Globus pallidus (tissue), 1 donor: ENCODE measurements at places on chromosomes 7 and 10.

GRCh38 chr10:99612167-99612831 lies 7.9 kb downstream of the SLC25A28 start:
- peak; percentile 46 for DNase-seq

- DNase-seq: no peak
Measured at GRCh38 chr10:19245889-19246752, 197.5 kb downstream of the MALRD1 start.

DNA sequence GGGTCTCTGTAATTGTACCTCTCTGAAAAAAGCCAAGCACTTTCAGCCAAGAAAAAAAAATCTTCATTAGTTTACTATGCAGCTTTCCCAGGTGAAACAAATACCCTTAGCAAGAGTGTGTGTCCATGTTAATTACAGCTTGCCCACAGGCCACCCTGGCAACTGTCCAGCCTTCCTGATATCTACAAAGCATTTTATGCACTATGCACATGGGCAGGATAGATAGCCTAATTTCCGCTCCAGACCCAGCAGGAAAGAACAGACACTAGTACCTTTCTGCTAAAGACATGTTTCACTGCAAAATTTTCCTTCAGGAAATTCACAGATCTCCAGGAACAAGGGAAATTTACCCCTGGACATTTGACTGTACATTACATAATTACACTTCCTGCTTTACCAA lies 24.4 kb downstream of the CACNA2D1 start:
- no peak for DNase-seq

DNA sequence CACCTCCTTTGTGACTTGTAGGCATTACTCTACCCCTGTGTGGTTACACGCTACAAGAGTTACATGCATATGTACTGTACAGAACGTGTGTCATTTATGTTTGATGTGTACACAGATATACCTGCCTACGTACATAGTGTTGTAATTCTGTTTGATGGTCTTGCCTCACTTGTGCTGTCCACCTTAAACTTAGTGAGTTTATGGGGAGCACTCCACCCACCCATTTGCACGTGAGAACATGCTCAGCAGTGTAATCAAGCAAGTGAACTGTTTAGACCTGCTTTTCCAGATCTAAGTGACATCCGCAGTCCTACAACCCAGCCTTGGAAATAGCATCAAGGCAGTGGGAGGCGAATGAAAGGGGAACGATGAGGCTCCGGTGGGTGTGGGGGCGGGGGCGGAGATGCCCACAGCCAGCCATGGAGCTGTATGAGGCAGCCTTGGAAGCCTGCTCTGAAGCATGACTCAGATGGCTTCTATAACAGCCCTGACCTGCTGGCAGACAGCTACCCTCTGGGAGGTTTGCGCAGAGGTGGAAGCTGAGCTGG lies 52.1 kb downstream of the SUFU start:
- DNase-seq: no peak

DNA sequence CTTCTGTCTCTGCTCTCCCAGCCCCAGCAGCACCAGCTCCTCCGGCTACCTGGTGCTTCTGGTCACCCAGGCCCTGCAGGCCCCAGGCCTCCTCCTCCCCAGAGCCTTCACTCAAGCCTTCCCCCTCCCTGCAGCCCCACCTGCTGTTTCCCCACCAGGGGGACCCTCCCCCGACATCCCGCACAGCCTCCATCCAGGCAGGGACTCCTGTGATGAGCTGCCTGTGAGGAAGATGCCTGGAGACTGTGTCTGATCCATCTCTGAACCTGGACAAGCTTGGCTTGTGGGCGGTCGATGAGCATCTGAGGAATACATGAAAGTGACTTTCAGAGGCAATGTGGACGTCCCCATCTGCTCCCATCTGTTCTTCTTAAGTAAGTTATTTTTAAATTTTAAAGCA lies 45.0 kb downstream of the RAMP3 start:
- no peak for DNase-seq

DNA sequence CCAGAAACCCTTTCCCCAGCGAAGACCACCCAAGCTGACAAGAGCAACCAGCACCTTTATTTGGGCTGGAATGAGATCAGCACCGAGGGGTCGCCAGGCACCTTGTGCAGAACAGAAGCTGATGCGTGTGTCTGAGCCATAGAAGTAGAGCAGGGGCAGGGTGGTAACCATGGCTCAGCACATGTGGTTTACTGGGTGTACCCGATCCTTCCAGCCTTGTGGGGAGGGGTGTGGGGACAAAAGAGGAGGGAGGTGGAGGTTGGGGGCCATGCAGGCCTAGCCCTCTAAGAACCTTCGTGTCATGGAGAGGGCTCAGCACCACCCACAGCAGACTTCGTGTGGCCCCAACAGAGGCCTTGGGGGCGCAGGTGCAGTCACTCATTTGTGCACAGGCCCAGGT lies 84.0 kb upstream of the GTF2I start:
- DNase-seq: no peak

- DNase-seq: no peak
Measured at GRCh38 chr7:97601931-97602457, 129.9 kb upstream of the TAC1 start.

DNA sequence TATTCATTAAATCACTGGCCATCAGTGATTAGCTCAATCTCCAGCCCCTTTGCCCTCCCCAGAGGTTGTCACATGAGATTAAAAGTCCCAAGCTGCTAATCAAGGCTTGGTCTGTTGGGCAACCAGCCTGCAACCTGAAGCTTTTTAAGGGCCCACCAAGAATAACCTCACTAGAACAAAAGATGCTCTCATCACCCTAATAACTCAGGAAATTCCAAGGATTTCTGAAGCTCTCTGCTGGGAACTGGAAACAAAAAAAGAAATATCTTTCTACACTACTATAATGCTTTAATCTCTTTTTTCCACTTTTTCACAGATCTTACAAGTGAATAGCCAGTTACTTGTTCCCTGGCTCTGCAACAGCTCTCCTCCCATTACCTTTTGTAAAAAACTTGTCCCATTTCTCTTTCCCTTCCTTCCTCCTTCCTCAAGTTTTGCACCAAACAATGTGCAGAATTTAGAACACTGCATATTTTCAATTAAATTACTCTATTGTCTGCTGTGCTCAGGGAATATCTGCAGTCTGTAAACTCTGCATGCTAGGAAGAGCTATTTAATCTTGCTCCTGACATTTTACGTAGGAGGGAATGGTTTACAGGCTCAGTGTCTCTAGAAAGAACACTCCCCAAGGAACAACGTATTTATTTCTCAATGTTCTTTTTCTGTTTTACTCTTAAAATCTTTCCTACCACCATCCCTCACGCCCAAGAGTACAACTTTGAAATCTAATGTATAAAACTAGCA lies 169.1 kb downstream of the IMMP2L start:
- DNase-seq: no peak

- peak; percentile 36 for DNase-seq
Measured at GRCh38 chr7:137606061-137606674, 240.6 kb downstream of the DGKI start.

DNA sequence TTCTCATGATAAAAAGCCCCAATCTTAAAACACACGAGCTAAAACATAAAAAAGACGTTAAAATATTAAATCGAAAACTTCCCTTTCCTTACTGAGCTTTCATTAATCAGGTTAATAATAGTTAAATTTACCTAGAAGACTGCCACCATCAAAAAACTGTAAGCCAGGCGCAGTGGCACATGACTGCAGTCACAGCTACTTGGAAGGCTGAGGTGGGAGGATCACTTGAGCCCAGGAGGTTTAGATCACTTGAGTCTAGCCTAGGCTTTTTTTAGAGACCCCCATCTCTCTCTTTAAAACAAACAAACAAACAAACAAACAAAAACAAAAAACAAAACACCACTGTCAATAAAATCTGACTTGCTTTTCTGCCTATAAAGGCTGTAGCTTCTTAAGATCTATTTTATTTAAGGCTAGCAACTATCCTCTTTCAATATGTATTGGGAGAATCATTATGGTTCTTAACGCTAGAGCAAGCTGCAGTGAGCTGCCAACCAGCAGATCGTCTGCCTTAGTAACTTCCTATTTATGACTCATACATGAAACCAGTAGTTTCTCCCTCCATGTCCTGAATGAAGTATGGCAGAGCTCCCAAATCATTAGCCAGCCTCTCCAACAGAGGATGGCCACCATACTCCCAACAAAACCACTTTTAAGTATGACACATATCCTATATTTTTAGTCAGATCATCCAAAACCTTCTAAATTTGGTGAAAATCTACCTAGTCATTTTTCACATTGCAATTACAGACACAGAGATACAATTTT lies 163.7 kb downstream of the SRPK2 start:
- DNase-seq: no peak

- no peak for DNase-seq
Measured at GRCh38 chr7:146606628-146607027, 490.0 kb downstream of the CNTNAP2 start.

- DNase-seq: no peak
Measured at GRCh38 chr7:125467996-125468854, 538.6 kb upstream of the POT1 start.

- DNase-seq: no peak
Measured at GRCh38 chr7:134434701-134435100, 24.2 kb downstream of the AKR1B1 start.

GRCh38 chr10:96509017-96509641 lies 4.6 kb downstream of the TLL2 start:
- no peak for DNase-seq

- DNase-seq: no peak
Measured at GRCh38 chr7:294440-295154, 4.6 kb downstream of the FOXL3 start.

- no peak for DNase-seq
Measured at GRCh38 chr10:127040756-127041155, 135.5 kb downstream of the DOCK1 start.

DNA sequence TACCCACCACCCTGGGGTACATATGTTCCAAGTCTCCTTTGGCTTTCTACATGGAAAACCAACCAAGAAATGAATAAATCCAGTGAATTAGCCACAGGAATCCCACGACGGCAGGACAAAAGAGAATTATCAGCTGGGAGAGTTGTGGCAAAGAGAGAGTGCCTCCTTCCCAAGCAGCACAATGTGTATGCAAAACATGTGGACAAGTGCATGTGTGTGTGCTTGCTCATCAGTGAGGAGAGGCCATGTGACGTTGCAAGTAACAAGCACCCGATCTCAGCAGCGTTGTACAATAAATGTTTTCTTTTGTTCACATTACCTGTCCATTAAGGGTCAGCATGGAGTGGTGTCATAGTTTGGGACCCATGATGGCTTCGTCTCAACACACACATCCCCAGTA lies 50.0 kb upstream of the EMX2 start:
- no peak for DNase-seq

DNA sequence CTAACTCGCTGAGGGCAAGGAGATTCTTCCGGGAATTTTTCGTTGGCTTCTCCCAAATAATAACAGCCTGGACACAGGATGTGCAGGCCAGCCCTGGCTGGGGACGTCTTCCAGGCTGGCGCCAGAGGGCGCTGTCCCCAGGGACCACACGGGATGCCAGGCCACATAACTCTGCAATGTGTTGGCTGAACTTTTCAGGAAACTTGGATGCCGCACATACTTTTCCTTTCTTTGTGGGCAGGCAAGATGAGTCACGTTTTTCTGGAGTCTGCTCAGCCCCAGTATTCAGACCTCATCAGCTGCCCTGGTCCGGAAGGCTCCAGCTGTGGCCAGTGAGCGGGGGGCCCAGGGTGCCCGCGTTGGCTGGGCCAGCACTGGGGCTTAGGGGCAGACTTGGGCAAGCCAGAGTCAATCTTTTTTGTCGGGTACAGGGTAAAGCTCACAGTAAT lies 122.7 kb downstream of the PRKAG2 start:
- DNase-seq: peak; percentile 41

DNA sequence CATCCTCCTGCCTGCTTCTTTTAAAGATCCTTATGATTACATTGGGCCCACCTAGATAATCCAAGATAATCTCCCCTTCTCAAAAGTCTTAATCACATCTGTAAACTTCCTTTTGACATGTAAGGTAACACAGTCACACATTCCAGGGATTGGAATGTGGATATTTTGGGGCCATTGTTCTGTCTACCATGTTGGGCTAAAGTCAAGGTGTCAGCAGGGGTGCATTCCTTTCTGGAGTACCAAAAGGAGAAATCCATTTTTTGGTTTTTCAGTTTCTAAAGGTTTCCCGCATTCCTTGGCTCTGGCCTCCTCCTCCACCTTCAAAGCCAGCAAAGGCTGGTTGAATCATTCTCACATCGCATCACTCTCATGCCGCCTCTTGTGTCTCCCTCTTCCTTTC lies 197.6 kb upstream of the NFE2L3 start:
- no peak for DNase-seq

DNA sequence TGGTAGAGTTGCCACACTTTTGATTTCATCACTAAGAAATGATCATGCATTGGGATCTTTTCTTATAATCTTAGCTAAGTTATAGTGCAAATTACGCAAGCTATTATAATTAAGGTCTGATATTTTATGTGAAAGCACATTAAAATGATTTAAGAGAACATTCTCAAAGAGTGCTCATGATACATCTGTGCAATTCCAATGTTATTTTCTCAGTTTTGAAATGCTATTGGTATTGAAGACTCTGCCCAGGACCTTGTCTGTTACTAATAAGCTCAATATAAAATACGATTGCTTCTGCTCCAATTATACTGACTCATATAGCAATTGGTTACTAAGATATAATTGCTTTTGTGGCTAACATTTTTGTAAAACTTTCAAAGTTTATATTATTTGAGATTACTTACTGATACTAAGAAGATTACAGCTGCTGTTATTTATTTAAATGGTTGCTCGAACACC lies 180.9 kb downstream of the ADAM12 start:
- DNase-seq: no peak

DNA sequence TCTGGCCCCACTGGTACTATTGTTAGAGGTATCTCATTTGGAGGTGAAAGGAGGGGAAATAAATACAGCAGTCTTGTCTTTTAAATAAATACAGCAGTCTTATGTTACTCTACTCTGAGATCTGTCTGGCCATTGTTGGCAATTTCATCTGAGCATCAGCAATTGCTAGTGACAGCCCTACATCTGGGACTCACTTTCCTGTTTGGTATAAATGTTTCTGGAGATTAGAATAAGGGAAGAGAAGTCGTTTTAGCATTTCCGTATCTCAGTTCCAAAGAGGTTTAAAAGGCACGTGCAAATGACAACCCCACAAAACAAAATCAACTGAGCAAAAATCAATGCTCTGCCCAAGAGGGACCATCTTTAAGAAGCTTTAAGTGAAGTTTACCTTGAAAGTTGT lies 18.1 kb upstream of the CNNM2 start:
- DNase-seq: no peak

GRCh38 chr7:155295511-155295910 lies 2.2 kb upstream of the INSIG1 start:
- DNase-seq: no peak

DNA sequence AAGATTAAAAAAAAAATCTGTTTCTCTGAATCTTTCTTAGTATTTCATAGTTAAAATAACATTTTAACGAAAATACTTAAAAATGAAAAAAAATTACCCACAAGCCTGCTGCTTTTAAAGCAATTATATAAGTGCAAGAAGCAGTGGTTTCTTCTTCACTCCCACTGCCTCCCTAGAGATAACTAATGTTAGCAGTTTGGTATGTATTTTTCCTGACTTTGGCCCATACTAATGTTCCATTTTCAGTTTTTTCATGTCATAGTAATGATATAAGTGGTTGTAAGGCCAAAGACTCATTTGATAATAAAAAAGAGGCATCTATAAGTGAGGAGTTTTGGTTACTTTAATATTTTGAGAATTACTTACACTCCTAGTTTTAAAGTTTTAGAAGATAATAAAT lies 24.3 kb upstream of the LAMB1 start:
- no peak for DNase-seq

- peak; percentile 81 for DNase-seq
Measured at GRCh38 chr10:71270301-71271220, 48.5 kb upstream of the SLC29A3 start.

GRCh38 chr10:111175787-111176186 lies 99.0 kb downstream of the ADRA2A start:
- no peak for DNase-seq
